NCI-H345 (cell line): ENCODE measurements at places on chromosomes 7 and 10.

DNA sequence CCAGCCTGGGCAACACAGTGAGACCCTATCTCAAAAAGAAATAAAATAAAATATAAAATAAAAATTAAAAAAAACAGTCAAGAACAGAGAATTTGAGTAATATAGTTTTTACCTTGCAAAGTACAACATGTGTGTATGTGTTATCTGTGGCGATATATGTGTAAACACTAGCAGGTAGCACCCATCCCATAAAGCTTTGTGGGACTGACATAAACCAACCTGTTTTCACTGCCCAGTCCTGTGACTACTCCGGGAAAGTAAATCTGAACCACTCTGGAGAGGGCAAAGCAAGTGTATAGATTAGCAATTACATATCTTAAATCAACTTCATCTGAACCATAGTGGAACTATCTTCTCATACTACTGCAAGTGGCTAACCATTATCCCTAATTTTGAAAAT, 72.3 kb downstream of the COA1 start:
- no peak for DNase-seq

DNA sequence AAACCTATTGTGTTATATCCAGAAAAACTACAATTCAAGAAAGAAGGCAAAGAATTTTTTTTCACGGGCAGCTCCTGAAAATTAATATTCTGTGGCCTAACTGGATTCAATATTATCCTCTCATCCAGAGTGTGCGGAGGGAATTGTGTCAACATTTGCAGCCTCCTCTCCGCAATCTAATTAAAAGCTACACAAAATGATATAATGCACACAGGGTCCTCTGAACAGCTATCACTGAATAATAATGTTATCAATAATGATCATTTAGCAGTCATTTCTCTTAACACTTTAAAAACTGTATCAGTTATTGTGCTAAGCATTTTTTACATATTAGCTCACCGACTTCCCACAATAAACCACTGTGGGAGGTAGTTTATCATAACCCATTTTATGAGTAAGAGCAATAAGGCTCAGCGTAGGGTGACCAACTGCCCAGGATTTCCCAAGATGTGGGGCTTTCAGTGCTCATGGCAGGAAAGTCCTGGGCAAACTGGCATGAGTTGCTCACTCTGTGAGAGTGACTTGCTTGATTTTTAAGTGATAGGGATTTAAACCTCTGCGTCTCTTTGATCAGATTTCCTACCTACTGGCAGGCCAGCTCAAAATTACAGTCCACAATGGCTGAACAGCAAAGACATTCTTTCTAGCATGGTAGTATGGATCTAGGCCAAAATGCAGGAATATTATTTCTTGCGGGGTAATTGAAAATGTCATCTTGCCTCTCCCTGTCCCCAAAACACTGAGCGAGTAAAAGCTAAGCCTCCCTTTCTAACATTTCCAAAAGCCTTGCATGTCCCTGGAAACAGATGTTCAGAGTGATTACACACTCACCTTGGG, 65.7 kb downstream of the AOAH start:
- DNase-seq: no peak

DNA sequence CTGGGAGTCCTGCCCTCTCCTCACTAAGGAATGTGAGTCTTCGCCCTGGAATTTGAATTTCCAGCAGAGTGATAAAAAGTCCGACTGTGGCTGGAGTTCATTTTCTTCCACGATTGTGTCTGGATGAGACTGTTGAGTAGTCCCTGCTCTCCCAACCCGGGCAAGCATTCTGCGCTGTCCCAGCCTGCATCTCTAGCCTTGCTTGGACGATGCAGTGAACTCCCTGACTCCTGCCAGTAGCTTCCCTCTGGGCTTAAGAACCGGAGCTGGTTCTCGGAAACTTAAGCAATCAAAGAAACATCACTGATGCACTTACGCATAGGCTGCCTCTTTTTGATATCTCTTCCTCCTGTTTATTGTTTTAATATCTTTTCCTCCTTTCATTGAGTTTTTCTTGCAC, 116.0 kb upstream of the FZD8 start:
- DNase-seq: no peak

- DNase-seq: no peak
Measured at GRCh38 chr10:218798-219197, 83.5 kb downstream of the ZMYND11 start.

- no peak for DNase-seq
Measured at GRCh38 chr10:24467136-24467535, 256.6 kb downstream of the ARHGAP21 start.
